Fibroblast of villous mesenchyme (primary cell): ENCODE measurements at places on chromosomes 12 and 14.
A peak's percentile ranks its signal among the peaks of the same experiment; 100 is the strongest.

DNA sequence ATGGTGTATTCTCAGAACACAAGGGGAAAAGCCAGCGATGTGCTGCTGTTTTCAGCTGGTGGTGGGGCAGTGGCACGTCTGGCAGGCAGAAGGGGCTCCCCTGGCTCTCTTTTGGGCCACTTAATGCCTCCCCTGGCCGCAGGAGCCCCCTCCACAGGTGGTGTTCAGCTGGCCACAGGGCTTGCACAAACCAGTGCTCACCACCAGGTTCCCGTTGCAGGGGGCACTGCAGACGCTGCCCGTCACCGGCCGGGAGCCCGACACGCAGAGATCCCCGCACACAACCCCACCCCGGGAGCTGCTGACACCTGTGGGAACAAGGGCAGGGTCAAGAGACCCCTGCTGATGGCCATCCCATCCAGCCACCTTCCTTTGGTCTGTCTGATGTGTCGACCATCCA, 6.7 kb downstream of the KRT83 start:
- DNase-seq = no peak

- peak; percentile 37 for DNase-seq
Observed at GRCh38 chr12:66047411-66048021, 83.0 kb downstream of the LLPH start.

DNA sequence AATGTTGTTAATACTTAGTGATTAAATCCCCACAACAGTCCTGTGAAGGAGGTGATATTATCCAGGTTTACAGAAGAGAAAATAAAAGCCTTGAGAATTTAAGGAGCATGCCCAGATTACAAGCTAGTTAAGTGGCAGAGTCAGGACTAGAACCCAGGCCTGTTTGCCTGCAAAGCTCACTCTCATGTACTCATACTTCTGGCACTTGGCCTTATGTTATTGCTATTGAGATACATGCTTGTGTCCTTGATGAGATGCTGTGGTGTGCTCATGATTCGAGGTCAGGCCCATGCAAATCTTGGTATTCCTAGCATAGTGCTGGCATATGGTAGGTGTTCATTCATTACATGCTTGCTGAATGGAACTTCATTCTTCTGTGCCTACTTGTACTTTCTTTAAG, 7.6 kb upstream of the EID3 start:
- DNase-seq = no peak

- no peak for DNase-seq
Observed at GRCh38 chr12:94516985-94517384, 57.3 kb upstream of the CEP83 start.

- DNase-seq = no peak
Observed at GRCh38 chr14:101075801-101076413, 172.4 kb upstream of the RTL1 start.

DNA sequence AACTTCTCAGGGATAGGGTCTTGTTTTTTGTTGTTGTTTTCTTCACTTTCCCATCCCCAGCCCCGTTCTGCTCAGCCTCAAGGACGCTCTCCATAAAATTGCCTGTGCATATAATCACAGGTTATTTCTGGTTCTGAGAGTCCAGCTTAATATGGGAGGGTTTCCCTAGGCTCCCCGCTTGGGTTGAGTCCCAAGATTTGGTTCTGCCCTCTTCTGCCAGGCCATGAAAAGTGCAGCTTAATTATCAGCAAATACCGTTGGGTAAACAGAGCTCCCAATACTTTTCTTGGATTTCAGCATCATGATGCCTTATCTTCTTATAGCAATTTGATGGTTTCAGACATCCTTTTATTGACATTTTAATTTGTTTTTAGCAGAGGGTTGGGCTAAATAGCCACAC, 75.6 kb downstream of the GRIN2B start:
- no peak for DNase-seq

- no peak for DNase-seq
Observed at GRCh38 chr12:48358937-48359513, 8.3 kb upstream of the ZNF641 start.

DNA sequence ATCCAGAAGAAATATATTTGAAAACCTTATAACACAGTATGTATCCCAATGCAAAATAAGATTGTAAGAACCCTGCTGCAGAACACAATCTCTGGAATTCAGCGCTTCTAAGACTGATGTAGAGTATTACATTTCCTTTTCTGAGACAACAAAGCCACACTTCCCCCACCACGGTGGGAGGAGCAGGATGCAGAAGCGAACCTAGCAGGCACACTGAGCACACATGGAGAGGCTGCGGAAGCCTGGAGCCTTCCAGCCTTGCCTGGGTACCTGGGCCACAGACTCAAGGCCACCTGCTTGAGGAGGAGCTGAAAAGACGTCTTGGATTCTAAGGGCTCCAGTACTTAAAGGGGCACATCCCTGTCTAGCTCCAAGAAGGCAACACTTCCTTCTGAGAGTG, 46.4 kb downstream of the TCHP start:
- DNase-seq = no peak

GRCh38 chr12:132402831-132403416, 73.5 kb upstream of the GALNT9 start:
- DNase-seq = no peak

- DNase-seq = peak; percentile 9
Observed at GRCh38 chr14:80260645-80261044, 49.3 kb upstream of the DIO2 start.

- no peak for DNase-seq
Observed at GRCh38 chr12:132388379-132389015, 59.1 kb upstream of the GALNT9 start.

GRCh38 chr12:84632556-84632955, 280.0 kb downstream of the SLC6A15 start:
- DNase-seq = no peak

DNA sequence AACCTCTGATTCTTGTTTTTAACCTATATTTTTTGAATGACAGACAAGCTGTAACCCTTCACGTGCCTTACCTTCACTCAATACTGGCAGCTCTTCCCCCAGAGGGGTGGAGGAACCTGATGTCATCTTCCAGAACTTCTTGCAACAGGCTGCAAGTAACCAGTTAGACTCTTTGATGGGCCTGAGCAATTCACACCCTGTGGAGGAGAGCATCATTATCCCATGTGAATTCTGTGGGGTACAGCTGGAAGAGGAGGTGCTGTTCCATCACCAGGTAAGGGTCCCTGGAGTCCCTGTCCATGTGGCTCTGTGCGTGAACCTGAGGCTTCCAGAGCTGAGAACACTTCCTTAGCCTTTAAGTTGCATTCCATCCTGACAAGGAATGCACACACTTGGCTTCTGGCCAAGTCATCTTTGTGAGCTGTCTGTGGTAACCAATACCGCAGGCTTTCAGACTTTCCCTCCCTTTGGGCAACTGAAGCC, 22.7 kb downstream of the TRAFD1 start:
- DNase-seq = peak; percentile 52

DNA sequence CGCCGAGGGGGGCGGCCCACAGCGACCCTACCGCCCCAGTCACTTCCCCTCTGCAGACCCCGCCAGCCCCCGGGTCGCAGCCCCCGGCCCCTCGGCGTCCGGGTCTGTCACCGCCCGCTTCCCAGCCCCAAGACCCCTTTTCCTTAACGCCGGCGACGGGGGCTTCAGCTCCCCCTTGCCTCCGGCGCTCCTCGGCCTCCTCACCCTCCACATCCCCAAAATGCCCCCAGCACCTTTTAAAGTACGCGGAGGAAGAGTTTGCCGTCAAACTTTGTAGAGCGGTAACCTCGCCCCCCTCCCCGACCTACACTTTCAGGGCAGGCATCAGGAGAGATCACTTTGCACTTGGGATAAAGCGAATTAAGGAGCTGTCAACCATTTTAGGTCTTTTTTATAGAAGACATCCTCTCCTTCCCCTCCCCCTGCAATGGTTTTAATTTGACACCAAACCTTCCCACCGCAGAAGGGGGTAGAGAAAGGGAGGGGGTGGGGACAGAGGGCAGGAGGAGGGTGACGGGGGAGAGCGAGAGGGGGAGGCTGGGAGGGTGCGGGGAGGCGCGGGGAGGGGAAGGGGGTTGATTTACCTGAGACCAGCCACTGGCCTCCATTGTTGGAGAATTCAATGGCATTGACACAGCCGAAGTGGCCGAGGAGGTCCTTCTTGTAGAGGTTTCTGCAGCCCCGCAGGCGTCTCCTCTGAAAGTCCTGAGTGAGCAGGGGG, 578 bp downstream of the DCAF5 start:
- DNase-seq = peak; percentile 45

- no peak for DNase-seq
Observed at GRCh38 chr12:3362737-3363136, 128.3 kb upstream of the PRMT8 start.

DNA sequence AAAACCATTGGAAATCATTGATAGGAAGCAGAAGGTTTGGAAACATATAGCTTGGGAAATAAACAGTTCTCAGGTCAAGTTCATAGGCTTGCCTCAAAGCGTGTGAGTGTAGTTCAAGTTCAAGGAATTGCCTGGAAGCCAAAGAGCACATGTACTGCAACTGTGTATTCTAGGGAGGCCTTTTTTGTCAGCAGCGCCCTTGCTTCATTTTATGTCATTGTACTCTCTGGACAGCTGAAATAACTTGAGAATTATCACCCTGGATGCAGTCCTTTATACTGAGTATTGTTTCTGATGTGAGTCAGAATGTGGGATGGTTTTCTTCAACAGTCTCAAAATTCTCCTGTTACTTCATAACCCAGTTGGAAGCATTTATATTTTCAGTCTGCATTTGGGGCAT, 16.0 kb upstream of the EVL start:
- peak; percentile 74 for DNase-seq

DNA sequence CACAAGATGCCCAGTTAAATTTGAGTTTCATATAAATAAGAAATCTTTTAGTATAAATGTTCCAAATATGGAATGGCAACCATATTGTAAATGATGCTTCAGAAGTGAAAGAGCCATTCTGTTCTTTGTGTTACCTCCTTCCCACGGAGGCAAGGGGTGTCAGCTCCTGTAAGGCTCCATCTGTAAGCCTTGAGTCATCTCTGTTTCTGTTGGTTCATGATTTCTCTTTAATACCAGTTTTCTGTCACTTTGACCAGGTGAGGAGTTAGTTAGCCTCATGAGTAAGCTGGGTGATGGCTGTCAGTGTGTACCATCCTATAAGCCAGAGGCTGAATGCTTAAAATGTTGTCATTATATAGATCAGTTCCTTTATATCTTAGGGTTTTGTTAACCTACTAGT, 61.9 kb downstream of the TMEM30B start:
- no peak for DNase-seq

GRCh38 chr12:31017535-31017934, 56.1 kb upstream of the DDX11 start:
- no peak for DNase-seq

- DNase-seq = no peak
Observed at GRCh38 chr12:117294189-117294603, 67.2 kb downstream of the NOS1 start.

- no peak for DNase-seq
Observed at GRCh38 chr12:74488134-74488533, 49.5 kb upstream of the ATXN7L3B start.

- peak; percentile 11 for DNase-seq
Observed at GRCh38 chr12:3725388-3726115, 27.4 kb downstream of the CRACR2A start.

DNA sequence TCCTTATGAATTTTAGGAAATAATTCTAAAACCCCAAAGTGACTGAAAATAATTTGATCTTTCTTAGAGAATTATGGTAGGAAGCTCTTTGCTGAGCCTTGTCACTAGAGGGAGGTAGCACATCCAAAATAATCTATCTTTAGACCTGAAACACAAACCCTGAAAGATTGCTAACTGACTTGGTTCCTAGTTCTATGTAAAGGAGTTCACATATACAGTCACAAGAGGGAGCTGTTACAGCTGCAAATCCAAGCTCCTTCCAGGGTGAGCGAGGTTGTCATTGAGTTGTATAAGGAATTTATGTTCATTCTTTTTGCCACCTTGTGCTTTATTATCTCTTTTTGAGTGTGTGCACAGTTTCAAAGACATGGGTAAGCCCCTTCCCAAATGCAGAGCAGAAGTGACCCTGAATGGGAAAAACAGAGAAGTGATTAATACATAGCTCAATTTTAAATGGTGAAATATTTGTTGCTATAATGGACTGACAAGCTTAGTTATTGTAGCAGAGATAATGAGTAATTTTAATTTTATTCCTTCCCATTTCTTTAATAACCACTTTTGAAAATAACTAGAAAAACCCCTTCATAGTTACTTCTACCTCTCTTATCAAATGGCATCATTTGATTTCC, 387.9 kb downstream of the DAD1 start:
- peak; percentile 52 for DNase-seq

DNA sequence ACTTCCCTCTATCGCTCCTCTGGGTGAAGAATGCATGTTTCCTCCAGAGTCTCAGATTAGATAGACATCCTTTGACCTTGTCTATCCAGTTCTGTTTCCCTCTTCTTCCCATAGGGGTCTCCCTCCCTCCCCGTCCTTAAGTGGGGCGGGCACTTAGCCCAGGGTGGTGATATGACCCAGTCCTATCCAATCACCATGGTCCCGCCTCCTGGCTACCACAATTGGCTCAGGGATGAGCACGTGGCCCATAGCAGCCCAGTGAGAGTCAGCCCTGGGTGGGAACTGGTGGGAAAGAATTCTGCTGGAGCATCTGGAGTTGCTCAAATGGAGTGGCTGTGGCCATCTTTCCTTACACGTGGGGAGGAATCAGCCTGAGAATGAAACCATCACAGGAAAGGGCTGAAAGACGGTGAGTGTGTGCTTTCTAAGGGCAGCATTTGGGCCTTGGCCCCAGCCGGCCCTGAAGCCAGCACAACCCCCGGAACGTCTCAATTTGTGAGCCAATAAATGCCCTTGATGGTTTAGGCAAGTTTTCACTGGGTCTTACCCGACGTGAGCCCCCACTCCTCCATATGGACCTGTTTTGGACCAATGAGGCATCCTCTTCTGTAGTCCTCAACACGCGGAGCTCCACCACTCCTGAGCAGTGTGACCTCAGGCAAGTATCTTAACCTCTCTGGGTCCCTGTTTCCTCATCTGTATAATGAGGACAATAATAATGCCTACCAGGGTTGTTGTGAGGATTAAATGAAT, 14.4 kb upstream of the MLXIP start:
- DNase-seq = peak; percentile 100

DNA sequence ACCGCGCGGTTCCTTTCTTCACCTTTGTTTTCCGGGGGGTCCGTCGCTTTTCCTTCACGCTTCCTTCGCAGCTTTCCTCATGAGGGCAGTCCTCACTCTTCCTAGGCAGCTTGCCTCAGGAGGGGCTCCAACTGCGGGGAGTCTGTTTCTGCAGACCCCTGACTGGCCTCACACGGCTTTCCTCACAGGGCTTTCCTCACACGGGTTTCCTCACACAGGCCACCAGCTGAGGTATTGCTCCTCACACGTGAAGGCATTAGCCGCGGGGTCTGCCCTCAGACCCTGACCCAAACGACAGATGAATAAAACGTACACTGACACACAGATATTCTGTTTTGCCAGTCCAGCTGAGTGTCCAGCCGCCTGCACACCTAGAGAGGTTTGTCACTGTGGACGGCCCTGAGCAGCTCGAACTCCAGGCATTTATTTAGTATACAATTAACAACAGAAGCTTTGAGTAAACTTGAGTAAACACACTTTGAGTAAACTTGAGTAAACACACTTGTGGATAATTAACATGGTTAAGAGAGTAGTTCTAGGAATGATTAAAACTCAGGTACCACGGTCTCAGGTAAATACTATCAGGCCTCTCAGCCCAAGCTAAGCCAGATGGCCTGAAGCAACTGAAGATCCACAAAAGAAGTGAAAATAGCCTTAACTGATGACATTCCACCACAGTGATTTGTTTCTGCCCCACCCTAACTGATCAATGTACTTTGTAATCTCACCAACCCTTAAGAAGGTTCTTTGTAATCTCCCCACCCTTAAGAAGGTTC, 16.1 kb upstream of the LYZ start:
- DNase-seq = no peak

- DNase-seq = no peak
Observed at GRCh38 chr12:102202556-102202955, 4.9 kb upstream of the PMCH start.
